ENCODE measurements at places on chromosomes 2 and 18.

- DNase-seq: no peak
Observed at GRCh38 chr2:11532416-11533055, 1.3 kb upstream of the GREB1 start.

- no peak for DNase-seq
Observed at GRCh38 chr18:49778826-49779465, 34.4 kb downstream of the ACAA2 start.

DNA sequence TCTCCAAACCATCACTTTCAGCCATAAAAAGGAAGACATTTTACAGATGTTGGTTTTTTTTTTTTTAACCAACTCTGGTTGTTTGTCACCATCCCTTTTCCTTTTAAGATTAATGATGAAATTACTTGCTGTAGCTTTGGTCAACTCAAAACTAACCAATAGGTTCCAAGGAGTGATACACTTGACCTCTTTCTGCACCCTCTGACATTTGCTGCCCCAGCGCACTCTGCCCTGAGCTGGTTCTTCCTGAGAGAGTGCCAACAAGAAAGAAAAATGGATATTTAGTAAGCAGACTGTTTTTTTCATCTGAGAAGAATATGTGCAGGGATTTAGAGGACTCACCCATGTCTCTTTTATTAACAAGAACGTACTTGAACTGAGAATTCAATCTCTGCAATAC is 520.0 kb downstream of the TXNL1 start:
- no peak for DNase-seq

DNA sequence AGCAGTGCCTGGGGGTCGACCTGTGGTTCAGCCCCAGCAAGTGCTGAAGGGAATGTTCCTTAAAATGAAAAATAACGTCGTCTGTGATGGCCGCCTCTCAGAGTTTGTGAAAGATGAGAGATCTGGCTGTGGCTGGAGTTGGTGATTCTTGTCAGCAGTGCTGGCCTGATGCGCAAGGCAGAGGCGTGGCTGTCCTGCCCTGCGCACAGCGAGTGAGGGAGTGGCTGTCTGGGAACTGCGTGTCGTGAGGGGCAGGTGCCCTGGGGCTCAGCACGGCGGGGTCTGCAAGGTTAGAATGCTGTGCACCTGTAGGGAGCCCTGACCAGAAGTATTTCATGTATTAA is 8.8 kb downstream of the NFATC1 start:
- DNase-seq: peak; percentile 15

- no peak for DNase-seq
Observed at GRCh38 chr2:73920577-73921545, 5.8 kb upstream of the DGUOK start.

DNA sequence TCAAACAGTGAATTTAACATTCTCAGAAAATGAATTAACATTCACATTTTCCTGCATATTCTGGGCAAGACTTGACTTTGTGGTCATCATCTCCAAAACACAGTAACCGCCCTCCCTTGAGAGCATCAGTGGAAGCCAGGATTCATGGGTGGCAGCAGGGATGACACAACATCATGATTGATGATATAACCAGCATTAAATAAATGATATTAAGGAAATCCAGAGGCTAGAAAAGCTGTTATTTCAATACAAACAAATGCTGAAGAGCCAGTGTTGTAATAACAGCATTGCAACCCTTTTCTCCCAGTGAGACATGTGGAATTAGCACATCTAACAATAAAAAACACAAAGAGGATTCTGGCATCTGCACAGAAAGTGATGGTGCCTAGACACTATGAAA is 41.1 kb downstream of the CDC42EP3 start:
- no peak for DNase-seq

DNA sequence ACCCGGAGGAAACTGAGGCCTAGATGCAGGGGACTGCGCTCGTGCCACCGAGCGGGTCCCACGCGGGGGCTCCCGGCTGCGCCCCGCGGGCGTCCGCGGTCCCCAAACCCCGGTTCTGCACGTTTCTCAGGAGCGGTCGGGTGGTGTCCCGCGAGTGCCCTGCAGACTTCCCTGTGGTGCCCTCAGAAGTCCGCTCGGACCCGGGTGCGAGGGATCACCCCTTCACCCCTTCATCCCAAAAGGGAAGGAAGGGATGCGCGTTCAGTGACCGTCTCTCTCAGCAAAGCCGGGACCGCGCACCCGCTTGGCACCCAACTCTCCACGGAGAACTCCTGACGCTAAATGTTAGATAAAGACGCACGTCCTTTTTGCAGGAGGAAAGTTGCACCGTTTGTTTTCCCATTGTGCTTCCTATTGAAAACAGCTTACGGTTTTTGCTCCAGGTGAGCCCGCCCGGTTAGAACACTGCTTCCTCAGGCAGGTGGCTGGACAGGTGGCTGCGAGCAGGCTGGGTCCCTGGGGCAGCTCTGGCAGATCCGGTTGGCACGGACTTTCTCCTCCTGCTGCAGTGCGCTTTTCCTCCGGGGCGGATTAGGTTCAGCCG is 779 bp downstream of the DGKD start:
- DNase-seq: peak; percentile 35

DNA sequence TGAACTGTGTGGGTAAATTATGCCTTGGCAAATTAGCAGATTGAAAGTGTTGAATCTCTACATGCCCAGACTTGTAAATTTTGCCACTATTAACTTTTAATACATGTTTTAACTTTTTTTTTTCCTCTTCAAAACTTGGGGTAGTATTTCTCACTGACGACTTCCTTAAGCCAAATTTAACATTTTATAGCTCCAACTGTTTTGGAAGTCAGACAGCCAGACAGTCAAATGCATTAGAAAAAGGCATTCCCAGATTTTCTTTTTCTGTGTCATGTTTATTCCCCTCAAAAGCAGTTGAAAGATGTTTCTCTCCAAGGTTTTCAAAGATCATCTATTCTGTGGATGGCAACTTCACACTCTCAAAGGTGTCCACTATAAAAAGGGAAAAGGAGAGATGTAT is 226.8 kb upstream of the FN1 start:
- DNase-seq: no peak

DNA sequence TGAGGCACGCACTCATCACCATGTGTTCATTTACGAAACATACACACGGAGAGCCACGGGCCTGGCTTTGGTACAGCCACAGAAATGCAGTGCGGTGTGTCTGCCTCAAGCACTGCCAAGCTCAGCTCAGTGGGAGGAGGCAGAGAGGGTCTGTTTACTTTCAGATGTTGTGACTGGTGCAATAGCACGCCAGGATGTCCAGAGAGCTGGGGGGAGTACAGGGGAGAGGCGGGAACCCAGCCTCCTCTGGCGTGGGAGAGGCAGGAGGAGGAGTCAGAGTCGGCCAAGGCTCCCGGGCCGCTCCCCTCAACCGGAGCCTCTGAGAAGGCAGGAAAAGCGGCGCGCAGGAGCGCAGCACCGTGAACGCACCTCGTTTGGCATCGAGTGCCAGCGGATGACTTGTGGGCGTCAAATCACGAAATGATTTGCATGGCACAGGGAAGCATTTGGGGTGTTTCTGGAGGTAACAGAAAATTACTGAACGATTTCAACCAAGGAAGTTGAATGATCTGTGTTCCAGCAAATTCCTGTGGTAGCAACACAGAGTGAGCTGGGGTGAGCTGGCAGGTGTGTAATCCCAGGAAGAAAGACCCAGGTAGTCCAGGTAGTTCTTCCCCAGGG is 143.0 kb downstream of the ZNF516 start:
- peak; percentile 43 for DNase-seq

- no peak for DNase-seq
Observed at GRCh38 chr18:68841301-68841700, 43.4 kb downstream of the CCDC102B start.

DNA sequence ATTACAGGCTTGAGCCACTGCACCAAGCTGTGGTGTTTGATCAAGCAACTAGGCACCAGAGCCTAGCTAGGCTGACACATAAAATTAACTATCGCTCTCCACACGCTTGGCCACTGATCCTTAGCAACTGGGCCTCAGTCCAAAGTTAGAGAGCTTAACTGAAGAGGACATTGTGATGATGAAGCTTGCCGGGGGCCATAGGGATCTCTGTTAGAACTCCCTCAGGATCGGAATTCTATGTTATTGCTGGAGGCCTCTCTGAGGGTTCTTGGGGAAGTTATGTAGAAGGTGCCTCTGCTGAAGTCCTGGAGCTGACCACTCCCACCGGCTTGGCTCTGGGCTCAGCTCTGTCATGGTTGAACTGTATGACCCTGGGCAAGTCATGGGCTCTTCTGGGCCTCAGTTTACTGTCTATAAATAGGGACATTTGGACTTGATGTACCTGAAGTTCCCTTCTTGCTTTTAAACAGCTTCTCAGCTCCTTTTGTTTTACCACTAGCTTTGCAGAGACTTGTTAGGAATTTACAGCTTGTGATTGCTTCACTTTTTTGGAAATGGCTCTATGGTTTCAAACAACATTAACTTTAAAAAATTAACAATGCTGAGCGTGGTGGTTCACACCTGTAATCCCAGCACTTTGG is 44.1 kb downstream of the GATA6 start:
- no peak for DNase-seq
